H7 (cell line): ENCODE measurements at places on chromosomes 2 and 18. TPM values are rescaled to one million over a fixed set of nuclear protein-coding genes. Genes with fewer than 3 reads are reported as not detected.

DNA sequence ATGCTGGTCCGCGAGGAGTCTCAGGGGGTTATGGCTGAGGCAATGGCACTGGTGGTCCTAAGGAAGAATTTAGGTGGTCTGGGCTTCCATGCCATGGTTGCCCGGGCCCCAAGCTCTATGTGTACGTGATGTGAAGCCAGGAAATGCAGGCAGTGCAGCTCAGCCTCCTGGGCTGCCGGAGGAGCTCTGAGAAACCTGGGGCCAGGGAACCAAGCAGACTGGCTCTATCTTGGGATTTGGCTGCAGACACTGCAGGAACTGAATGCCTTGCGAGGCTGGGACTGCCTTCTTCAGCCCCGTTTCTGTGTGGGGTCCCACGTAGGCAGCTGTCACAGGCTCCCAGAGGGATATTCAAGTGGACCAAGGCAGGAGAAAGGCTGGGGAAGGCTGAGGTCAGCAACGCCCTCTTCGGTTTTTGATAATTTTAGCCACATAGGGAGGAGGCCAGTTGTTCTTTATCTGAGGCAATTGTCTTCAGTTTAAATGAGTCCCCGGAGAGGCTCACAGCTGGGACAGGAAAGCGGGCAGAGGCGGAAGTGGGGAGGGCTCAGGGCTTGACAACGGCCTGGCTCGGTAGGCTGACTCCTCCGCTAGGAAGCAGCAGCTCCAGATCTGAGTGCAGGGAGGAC, 77.7 kb downstream of the RHOB start:
- no peak for DNase-seq

The CSRNP3 gene
- 3.0 and 4.3 TPM in 2 replicates for total RNA-seq

DNA sequence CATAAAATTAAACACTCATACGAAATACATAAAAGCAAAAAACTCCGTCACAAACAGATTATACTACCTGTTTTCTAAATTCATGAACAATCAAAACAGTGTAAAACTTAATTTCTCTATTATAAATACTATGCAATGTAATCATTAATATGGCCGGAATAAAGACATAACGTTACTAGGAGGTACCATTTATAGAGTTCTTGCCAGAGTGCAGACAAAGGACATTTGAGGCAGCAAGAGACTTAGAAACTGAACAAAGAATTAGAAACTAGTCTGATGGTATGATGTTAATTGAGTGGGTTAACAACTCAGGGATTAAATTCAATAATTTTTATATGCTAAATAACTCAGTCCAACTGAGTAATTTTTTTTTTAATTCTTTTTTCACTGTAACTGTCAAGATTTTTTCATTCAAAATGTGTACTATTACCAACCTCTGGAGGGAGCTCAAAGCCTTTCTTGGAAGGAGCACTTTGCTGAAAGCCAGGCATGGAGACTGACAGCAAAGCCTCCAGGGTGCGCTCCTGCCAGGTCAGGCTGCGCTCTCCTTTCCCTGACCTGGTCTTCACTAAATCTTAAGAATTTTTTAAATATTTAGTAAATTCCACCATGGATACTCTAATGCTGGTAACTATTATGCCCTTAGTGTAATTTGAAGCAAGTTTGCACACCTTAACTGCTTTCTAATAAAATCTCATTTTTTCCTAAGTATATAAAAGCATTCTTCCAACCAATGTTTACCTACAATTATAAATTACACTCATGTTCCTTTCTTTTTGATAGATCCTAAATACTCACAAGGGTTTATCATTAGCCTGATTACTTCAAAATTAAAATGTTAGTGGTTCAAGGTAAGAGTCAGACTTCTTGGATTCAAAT, 34.1 kb downstream of the WDR35 start:
- peak; percentile 82 for DNase-seq

The GAL3ST2 gene
- 0.14 TPM in 1 of 2 replicates, not detected in the other for total RNA-seq

- no peak for DNase-seq
Measured at GRCh38 chr2:62831729-62832128, 126.2 kb downstream of the EHBP1 start.

The SAG gene
- total RNA-seq, result not detected in 2 replicates
